Esophagus squamous epithelium (tissue), 5 donors: ENCODE measurements at places on chromosomes 5 and 9.

- no peak for DNase-seq
Measured at GRCh38 chr5:103487822-103488493, 74.6 kb downstream of the NUDT12 start.

- DNase-seq = no peak
Measured at GRCh38 chr5:32123058-32123805, 50.9 kb downstream of the GOLPH3 start.

DNA sequence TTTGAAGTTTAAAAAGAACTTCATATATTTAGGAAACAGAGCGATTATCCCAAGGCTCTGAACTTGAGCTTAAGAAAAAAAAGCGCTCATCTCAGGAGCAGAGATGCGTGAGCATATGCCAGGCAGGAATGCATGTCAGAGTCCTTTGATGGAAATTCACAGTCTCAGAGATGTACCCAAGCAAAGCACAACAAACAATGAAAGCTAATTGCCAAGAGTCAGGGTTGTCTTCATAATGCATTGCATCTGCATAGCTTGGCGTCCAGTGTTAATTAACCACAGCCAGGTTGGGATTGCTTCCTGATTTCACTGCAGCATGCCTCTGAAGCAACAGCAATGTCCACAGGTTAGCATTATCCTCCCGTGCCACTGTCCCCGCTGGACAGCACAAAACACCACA is 907.0 kb upstream of the DMAC1 start:
- DNase-seq = no peak

- DNase-seq = no peak
Measured at GRCh38 chr5:119336845-119337580, 18.8 kb upstream of the TNFAIP8 start.
